Kidney (tissue), 22 donors: ENCODE measurements at places on chromosomes 5 and 9. TPM values are rescaled to one million over a fixed set of nuclear protein-coding genes. Genes with fewer than 3 reads are reported as not detected.

The RGMB gene
- total RNA-seq: 12.2 TPM

DNA sequence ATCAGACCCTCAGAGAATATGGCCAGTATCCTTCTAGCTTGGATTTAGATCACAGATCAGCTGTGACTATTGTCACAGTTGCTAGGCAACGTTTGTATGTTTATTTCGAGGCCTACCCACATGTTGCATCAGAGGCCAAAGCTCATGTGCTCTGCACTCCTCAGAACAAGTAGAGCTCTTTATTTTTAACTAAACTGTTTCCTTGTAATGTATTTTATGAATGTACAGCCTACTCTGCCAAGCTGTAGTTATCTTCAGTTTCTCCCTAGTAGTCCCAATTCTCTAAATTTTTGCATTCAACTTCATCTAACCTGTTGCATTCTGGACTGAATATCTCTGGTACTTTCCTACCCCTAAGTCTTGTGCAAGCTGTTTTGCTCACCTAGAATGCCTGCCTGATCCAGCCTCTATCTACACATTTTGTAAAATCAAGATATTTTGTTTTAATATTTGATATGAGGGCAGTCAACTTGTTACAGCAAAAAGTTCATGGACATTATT lies 52.8 kb downstream of the CAST start:
- peak overlapping the region; percentile 74 for H3K27ac ChIP-seq
- H3K27me3 ChIP-seq: no peaks in the 10 kb centered on the region
- no peak overlapping the region for H3K4me3 ChIP-seq
- peaks cover 20% of the 10 kb centered on the region for H3K4me1 ChIP-seq
- no peak for DNase-seq
- H3K36me3 ChIP-seq: no peaks in the 10 kb centered on the region

The ATG12 gene
- 30.1 TPM for total RNA-seq

DNA sequence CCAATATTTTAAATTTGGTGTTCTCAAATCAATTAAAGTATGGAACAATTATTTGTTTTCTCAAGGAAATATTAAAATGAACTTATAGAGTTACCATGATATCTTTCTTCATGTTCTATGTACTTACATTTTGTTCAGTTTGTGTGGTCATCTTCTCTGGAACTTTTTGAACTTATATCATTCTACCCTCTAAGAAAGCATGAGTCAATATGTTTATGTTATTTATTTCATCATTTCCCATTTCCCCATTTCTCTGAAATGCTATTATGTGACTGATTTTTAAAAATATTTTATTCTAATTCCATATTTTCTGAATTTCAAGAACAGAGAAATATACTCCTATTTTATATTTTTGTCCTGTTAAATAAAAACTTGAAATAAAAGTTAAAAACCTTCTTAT lies 123.5 kb upstream of the ACOT12 start:
- no peaks in the 10 kb centered on the region for H3K36me3 ChIP-seq
- H3K4me3 ChIP-seq: no peak overlapping the region
- H3K27ac ChIP-seq: no peak overlapping the region
- no peak for DNase-seq

The BARHL1 gene
- not detected for total RNA-seq

The OTULINL gene
- 10.8 TPM for total RNA-seq

DNA sequence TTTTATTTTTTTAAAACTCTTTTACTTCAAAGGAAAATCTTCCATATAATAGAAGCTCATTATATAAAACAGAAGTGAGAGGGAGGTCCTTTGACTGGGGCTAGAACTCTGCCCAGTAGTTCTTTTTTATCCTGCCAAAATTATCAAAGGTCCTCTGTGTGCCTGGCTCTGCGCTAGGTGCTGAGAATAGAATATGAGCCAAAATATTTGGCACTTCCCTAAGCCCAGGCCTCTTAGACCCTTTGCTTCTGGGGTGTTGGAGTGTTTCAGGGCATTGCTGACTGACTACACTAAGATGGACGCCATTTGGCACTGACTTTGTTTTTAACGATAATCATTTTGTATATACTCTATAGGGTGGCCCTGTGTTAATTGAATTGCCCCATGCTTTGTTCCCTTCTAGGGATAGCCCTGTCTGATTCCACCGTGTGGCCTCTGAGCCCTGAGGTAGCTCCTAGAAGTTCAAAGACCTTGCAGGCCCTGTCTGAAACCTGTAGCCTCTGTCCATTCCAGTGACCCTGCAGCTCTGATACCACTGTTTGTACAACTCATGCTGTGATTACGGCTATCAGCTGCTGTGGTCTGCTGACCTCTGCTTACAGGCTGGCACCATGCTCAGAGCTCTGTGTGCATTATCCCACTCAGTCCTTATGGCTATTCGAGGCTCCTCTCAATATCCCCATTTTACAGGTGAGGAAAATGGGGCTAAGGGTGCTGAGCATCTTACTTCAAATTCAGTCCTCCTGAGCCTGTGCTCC lies 84.3 kb upstream of the SHB start:
- H3K4me3 ChIP-seq: no peak overlapping the region
- no peaks in the 10 kb centered on the region for H3K4me1 ChIP-seq
- no peaks in the 10 kb centered on the region for H3K36me3 ChIP-seq
- H3K27ac ChIP-seq: no peak overlapping the region
- DNase-seq: no peak
- no peaks in the 10 kb centered on the region for H3K27me3 ChIP-seq

DNA sequence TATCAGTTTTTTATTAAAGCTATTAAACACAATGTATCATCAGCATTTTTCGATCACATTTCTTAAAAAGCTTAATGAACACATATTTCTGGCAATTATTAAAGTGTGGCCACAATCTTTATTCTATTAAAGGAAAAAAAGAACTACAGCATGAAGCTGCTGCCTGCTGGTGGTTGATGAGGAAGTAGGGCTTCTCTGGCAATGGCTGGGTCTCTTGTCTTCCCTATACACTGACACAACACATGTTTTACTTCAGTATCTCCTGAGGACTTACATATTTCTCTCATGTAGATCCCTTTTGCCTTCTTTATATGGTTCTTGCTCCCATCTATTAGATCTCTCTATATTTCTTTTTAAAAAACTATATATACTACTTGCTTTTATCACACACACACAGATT lies 590.7 kb downstream of the RAB3C start:
- no peak overlapping the region for H3K4me3 ChIP-seq
- no peak for DNase-seq
- peaks cover 16% of the 10 kb centered on the region for H3K36me3 ChIP-seq
- no peaks in the 10 kb centered on the region for H3K4me1 ChIP-seq
- no peaks in the 10 kb centered on the region for H3K27me3 ChIP-seq

The PHYHD1 gene
- total RNA-seq: 59.0 TPM

DNA sequence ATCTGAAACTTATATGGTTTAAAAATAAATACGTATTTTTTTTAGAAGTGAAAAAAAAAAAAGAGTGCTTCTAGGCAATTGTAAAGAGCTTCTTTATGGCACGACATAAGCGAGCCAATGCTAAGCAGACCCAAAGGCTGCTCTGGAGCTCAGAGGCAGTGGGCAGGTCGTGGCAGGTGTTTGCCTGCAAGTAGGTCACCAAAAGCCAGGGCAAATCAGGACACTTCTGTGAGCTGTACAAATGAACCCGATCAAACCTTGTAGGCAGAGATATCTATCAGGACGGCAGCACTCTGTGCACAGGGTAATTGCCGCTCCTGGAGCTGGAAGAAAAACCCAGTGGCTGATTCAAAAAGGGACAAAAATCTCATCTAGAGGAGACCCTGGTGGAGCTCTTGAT lies 75.9 kb downstream of the IRX2 start:
- H3K27me3 ChIP-seq: no peaks in the 10 kb centered on the region
- H3K27ac ChIP-seq: no peak overlapping the region
- DNase-seq: no peak
- no peaks in the 10 kb centered on the region for H3K36me3 ChIP-seq
- no peak overlapping the region for H3K4me3 ChIP-seq

DNA sequence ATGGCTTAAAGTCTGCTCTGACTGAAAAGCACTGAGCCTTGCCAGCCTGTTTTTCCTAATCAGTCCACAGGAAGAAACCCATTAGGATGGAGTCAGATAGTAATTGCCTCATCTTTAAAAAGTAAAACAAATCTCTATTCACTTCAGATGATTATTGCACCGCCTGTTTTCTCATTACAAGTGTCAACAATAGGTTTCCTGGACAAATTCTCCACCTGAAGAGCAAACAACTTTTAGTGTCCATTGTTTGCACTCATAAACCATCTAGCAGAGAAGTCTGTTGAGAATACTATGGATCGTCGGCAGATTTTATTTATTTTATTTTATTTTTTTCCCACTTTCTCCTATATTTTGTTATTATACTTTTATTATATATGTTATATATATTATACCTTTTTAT lies 20.3 kb downstream of the C5orf63 start:
- no peak for DNase-seq
- H3K27me3 ChIP-seq: no peaks in the 10 kb centered on the region
- no peak overlapping the region for H3K4me3 ChIP-seq
- no peaks in the 10 kb centered on the region for H3K36me3 ChIP-seq
- no peaks in the 10 kb centered on the region for H3K4me1 ChIP-seq

- H3K27me3 ChIP-seq: no peaks in the 10 kb centered on the region
- H3K27ac ChIP-seq: no peak overlapping the region
- no peak for DNase-seq
- H3K4me3 ChIP-seq: no peak overlapping the region
- H3K36me3 ChIP-seq: no peaks in the 10 kb centered on the region
- H3K4me1 ChIP-seq: no peaks in the 10 kb centered on the region
Observed at GRCh38 chr5:87421307-87421706, 8.6 kb upstream of the CCNH start.

DNA sequence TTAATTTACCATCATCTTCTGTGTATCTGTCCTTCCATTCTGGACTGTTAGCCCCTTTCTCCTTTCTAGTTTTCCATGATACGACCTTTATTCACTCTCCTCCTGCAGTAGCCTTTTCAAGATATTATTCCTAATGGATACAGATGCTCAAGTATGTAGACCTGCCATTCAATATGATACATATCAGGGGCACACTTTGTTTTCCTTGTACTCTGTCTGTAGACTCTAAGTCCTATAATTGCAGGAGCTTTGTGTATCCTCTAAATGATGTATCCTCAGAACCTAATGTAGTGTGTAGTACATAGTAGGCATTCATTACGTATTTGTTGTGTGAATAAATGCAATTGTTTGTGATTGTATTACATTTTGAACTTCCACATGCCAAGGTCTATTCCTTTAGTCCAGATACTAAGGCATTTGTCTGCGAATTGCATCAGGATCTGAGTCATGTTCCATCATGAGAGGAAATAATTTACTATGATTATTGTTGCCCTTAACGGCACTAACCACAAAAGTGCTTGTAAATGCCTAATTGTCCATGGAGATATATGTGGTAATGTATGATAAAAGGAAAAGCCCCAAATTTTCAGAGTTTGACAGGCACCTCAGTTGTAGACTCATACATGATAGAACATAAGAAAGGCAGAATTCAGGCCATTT lies 57.1 kb upstream of the IZUMO3 start:
- H3K27ac ChIP-seq: no peak overlapping the region
- DNase-seq: no peak
- no peaks in the 10 kb centered on the region for H3K27me3 ChIP-seq
- no peak overlapping the region for H3K4me3 ChIP-seq

The ADAMTS19 gene
- not detected for total RNA-seq

GRCh38 chr9:93712896-93713295 lies 136.5 kb downstream of the PHF2 start:
- H3K4me1 ChIP-seq: no peaks in the 10 kb centered on the region
- no peak overlapping the region for H3K4me3 ChIP-seq
- no peaks in the 10 kb centered on the region for H3K36me3 ChIP-seq
- no peaks in the 10 kb centered on the region for H3K27me3 ChIP-seq
- H3K27ac ChIP-seq: no peak overlapping the region

DNA sequence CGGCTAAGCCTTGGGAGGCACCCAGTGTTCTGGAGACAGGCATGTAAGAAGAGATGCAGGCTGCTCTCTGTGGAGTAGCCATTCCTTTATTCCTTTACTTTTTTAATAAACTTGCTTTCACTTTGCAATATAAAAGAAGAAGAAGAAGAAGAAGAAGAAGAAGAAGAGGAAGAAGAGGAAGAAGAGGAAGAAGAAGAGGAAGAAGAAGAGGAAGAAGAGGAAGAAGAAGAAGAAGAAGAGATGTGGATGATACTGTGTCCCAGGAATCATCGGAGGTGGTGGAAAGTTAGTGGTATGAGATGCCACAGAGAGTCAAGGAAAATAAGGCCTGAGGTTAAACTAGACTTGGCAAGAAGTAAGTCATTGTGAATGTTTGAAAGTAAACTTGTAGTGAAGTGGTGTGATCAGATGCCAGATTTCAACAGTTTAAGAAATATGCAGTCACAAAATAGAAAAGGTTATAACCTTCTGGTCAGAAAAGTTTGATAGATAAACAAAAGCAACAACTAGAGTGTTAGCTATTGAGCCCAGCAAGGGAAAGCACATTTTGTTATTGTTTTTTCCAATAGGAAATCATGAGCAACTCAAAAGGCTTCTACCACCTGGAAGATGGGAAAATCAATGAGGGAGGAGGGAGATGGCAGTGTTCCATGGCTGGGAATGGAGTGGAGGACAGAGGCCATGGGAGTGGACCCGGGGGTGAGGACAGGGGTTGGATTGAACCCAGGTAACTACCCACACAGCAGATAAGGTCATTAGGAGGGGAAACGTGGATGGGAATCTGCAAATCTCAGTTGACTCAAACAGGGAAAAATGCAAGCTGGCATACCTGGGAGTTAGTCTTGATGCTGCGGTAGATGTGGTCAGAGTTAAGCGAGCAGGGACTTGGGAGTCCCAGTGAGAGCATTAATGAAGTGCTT lies 16.8 kb downstream of the AOPEP start:
- DNase-seq: no peak
- no peak overlapping the region for H3K27ac ChIP-seq
- H3K4me1 ChIP-seq: peaks cover 14% of the 10 kb centered on the region
- no peak overlapping the region for H3K4me3 ChIP-seq
- no peaks in the 10 kb centered on the region for H3K36me3 ChIP-seq
- no peaks in the 10 kb centered on the region for H3K27me3 ChIP-seq

DNA sequence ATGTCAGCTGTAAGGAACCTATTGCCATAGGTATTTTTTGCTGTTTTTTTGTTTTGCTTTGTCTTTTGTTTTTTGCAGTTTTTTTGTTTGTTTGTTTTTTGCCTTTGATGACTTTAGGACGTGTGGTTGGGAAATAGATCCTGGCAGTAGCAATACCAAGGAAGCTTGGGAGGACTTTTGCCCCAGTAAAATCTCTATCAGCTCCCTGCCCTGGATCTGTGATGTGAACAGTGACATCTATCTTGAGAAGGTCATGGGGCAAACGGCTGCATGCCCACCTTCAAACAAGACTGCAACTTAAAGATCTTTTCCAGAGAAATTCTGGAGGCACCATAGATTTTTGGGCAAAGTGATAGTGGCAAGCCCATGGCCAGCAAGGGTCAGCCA lies 5.4 kb upstream of the ADRA1B start:
- no peaks in the 10 kb centered on the region for H3K27me3 ChIP-seq
- H3K27ac ChIP-seq: peak overlapping the region; percentile 80
- H3K4me1 ChIP-seq: peaks cover 3% of the 10 kb centered on the region
- no peak overlapping the region for H3K4me3 ChIP-seq
- no peaks in the 10 kb centered on the region for H3K36me3 ChIP-seq
